ENCODE measurements at places on chromosomes 11 and 22.

DNA sequence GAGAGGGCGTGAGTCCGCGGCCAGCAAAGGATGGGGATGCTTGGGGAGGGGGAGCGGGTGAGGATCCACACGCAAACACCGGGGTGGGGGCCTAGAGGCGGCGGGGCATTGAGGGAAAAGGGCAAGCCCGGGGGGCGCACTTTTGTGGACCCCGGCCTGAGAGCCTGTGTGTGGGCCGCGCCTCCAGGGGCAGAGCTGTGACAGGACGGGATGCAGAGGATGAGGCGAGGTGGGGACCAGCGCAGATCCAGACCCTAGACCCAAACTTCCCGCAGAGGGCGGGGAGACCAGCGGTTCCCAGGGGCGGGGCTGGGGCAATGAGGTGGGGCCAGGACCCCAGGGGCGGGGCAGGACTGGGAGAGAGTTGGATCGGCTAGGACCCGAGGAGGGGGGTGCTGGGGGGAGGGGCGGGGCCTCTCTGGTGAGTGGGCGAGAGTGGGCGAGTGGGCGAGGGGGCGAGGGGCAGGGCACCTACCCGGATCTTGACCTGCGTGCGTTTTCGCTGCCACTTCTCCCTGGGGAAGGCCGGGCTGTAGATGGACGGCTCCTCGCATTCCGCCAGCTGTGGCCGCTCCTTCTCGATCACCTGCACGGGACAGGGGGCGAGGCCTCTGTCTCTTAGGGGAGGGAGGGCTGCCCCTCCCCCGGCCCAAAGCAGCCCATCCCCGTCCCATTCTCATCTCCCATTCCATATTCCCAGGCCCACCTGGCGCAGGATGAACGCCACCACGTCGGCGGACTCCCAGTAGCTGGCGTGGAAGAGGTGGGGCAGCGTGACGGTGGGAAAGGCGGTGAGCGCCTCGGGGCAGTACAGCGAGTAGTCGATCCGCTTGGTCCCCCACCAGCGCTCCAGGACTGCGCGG lies 10.6 kb downstream of the PITPNM1 start:
- DNase-seq, result no peak

GRCh38 chr22:24753914-24754313 lies 20.6 kb downstream of the PIWIL3 start:
- DNase-seq, result no peak

- no peak for DNase-seq
These were observed 226.4 kb downstream of the FAM181B start for GRCh38 chr11:82507288-82507687.

DNA sequence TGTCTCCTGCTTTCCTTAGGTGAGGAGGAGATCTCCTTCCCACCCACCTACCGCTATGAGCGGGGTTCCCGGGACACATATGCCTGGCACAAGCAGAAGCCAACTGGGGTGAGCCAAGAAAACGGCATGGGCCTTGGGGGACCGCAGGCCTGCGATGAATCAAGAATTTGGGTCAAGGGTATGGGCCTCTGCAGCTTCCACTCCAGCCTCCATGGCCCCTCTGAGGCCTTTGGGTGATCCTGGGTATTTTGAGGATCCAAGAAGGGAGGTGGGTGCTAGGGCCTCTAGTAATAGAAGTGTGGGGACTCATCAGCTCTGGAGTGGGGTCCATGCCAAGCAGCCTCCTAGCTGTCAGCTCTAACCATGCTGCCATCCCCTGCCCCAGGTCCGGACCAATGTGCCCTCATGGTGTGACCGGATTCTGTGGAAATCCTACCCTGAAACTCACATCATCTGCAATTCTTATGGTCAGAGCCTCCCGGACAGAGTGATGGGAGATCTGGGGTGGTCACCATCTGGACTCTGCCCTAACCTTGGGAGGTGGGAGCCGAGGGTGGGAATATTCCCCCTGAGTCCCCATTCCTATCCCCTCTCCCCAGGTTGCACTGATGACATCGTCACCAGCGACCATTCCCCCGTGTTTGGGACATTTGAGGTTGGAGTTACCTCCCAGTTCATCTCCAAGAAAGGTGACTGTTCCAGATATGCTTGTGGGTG lies 8.6 kb downstream of the INPPL1 start:
- no peak for DNase-seq

DNA sequence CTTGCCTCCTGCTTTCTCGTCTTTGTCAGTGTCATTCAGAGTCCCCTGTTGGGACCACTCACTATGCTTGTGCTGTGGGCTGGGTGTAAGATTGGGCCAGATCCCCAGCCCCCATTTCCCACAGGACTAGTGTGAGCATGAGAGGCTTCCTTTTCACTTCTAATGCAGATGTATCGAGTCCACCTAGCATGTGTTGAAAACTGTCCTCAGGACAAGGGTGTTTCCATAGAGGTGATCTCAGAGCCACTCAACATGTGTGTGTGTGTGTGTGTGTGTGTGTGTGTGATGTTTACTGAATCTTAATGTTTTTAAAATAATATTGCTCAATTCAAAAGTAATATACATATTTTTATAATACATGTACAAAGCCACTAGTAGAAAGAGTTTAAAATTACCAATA lies 11.4 kb upstream of the CD44 start:
- no peak for DNase-seq

Measured in neural crest cell (in vitro differentiated cells).